ENCODE measurements at places on chromosomes 13 and 19.

- DNase-seq: no peak
Measured at GRCh38 chr13:101401196-101401595, 15.1 kb downstream of the NALCN start.

DNA sequence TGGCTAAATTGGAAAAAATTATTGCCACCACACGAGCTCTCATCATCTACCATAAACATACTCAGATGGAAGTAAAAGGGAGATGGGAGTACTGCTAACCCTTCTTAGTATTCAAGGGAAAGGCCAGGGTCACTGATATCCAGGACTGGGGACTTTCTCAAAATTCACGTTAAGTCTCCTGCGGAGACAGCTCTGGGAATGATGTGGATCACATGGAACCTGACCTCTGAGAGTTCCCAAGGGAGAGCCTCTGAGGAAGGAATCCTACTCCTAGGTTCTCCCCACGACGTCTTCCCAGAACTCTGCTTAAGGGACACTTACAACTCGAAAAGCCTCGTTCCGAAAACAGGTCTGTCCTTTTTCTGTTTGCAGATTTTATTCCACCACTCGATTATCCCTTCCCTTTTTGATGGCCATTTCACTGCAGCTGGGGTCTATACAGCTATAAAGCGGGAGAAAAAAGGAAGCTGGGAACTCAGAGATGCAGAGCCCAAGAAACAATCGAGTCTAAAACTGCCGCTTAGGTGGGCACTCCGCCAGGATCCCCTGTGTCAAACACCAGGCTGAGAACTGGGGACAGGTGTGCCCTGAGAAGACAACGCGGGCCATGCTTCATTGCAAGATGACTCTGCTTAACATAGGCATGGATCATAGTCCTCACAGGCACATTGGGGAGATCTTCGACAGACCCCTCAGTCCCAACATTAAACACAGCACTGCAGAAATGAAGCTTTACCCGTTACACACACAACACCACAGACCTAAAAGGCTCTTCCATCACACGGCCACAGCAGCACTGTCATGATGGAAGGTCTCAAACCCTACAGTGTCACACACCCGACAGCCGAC is 823 bp upstream of the ZNF567 start:
- DNase-seq: no peak

- DNase-seq: peak; percentile 58
Measured at GRCh38 chr13:106521095-106521799, 14.2 kb downstream of the EFNB2 start.

- DNase-seq: no peak
Measured at GRCh38 chr19:13408889-13409518, 97.3 kb downstream of the CACNA1A start.

DNA sequence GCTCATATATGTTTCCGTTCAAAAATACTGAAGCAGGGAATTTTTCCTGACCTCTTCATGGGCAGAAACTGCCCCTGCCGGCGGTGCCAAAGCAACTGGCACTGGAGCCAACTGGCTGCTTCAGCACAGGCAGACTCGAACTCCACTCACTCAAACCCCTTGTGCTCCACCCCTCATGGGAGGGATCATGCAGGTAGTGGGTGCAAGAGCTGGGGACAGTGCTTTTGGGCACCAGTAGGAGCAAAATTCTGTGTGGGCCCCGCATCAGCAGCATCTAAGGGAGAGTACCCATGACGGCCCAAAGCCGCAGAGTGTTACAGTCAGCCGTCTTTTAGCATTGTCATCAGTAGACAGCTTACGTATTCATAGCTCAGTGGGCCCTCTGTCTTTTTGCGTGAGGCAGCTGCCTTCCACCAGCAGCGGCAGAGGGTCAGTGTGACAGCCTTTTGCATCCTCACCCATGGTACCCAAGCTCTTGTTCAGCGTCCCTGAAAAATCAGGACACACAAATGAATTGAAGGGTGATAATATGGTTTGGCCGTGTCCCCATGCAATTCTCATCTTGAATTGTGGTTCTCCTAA is 393.8 kb downstream of the SLITRK6 start:
- DNase-seq: no peak

GRCh38 chr13:35784286-35784951 is 307.9 kb upstream of the MAB21L1 start:
- DNase-seq: no peak

- no peak for DNase-seq
Measured at GRCh38 chr19:2021453-2022140, 6.1 kb upstream of the BTBD2 start.

DNA sequence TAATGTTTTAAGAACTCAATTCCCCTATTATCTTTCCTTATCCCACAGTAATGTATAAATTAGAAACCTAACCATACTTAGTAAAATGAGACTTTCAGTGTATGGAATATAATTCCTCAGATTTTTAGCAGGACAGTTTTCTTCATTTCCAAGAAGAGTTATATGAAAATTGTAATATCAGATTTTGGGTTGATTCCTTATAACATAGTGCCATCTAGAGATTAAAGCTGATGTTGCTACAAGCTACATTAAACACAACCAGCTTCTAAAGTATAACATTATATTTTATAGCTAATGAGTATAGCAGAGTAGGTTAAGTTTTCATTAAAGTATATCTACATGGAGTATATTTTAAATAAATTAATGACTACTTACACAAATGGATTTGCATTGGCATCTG is 99.7 kb upstream of the MIR17HG start:
- DNase-seq: no peak

- DNase-seq: no peak
Measured at GRCh38 chr13:31053091-31053490, 108.6 kb downstream of the HSPH1 start.

- no peak for DNase-seq
Measured at GRCh38 chr13:23560571-23561089, 9.6 kb upstream of the TNFRSF19 start.

DNA sequence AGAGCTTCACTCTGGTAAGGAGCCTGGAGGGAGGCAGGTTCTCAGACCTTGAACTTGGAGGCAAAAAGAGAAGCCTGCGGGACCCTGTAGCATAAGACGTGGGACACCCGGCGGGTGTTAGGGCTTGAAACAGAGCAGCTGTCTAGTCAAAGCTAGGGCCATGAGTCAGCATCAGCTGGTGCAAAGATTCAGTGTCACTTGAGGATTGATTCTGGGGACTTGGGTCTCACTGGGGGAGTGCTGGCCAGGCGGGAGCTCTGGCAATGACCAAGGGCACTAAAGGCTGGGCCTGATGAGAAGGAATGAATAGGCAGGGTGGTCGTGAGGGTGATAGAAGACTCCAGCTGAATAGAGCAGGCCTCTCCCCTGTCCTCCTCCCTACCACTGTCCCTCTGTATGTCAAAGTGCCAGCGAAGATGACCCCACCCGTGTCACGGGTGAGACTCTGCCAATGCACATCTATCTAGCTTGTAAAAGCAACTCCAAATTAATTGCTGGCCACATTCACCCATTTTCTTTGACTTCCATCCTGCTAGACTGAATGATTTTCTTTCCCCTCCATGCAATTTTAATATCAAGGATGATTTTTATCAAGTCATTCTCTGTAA is 97.1 kb downstream of the MBNL2 start:
- no peak for DNase-seq

GRCh38 chr19:44603201-44603945 is 10.0 kb upstream of the IGSF23 start:
- no peak for DNase-seq

Measured in NCI-H774 (cell line).